ENCODE measurements at places on chromosomes 13 and 19.
A peak's percentile ranks its signal among the peaks of the same experiment; 100 is the strongest.

GRCh38 chr19:19021115-19021514 lies 12.2 kb downstream of the SUGP2 start:
- no peak for DNase-seq
- H3K36me3 ChIP-seq, result peaks cover 15% of the 10 kb centered on the region
- peaks cover 43% of the 10 kb centered on the region for H3K4me1 ChIP-seq
- no peak overlapping the region for H3K27ac ChIP-seq
- H3K27me3 ChIP-seq, result no peaks in the 10 kb centered on the region

- no peaks in the 10 kb centered on the region for H3K36me3 ChIP-seq
- H3K4me3 ChIP-seq, result no peak overlapping the region
- peak overlapping the region; percentile 2 for H3K27ac ChIP-seq
- H3K27me3 ChIP-seq, result no peaks in the 10 kb centered on the region
Measured at GRCh38 chr19:35194012-35194984, 34.2 kb downstream of the FAM187B start.

DNA sequence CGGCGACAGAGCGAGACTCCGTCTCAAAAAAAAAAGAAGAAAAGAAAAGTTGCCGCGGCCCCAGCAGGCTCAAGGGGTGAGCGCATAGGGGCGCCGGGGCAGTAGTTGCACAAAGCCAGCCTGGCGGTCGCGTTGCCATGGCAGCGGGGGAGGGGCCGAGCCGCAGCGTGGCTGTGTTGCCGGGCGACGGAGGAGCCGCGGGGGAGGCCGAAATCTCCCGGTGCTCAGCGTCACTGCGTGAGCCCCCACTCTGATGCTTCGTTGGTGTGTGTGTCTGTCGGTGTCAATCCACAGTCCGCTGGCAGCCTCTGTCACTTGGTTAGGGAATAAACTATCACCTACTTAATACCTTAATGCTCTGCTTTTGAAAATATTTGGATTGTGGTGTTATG lies 82.9 kb upstream of the C1QTNF9B start:
- H3K4me1 ChIP-seq, result peaks cover 25% of the 10 kb centered on the region
- peak; percentile 94 for DNase-seq
- H3K27ac ChIP-seq, result peak overlapping the region; percentile 97
- H3K36me3 ChIP-seq, result no peaks in the 10 kb centered on the region
- H3K4me3 ChIP-seq, result peak overlapping the region; percentile 96

DNA sequence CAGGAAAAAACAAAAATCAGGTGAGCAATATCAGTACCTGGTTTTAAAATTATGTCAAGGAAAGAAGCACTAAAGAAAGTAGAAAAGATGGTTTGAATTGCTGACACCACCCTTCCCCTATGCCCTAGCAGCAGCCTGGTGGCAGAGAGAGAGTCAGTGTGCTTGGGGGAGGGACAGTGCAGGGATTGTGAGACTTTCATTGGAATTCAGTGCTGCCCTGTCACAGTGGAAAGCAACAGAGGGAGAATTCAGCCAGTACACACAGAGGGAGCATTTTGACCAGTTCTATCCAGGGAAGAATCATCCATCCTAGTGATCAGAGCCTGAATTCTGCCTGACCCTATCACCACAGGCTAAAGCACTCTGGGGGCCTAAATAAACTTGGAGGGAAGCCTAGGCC lies 222.4 kb upstream of the PCDH17 start:
- H3K4me1 ChIP-seq, result no peaks in the 10 kb centered on the region
- peaks cover 1% of the 10 kb centered on the region for H3K27me3 ChIP-seq
- no peaks in the 10 kb centered on the region for H3K36me3 ChIP-seq
- H3K4me3 ChIP-seq, result no peak overlapping the region
- H3K27ac ChIP-seq, result no peak overlapping the region

DNA sequence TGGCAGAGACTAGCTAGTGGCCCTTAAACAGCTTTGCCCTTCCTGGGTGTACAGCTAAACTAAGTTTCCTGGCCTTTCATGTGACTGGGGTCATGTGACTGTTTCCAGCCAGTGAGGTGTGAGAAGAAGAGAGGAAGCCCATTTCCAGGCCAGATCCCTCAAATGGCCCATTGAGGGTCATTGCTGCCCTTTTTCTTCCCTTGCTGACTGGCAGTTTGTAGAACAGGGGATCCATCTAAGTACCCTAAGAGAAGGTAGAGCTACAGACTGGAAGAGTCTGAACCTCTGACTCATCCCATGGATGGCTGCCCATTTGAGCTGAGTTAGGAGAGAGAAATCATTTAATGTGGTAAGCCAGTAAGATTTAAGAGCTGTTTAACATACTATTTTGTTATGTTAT lies 2.8 kb downstream of the SWSAP1 start:
- peak overlapping the region; percentile 64 for H3K4me3 ChIP-seq
- DNase-seq, result no peak

DNA sequence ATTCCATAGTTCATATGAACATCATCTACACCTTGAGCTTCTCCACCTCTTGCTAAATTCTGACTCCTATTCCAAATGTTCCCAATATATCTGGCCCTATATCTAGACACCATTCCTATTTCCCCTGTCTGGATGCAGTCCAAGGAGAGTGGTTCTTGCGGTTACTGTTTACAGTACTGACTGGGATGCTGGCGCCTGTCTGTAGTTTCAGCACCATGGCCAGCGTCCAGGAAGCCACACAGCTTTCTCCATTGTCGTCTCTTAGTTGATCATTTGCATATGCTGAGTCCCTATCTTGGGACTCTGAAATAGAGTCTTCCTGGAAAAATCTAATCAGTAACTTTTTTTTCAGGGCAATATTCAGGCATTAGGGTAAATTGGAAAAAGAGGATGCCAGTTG lies 14.9 kb downstream of the LAIR2 start:
- H3K27ac ChIP-seq, result no peak overlapping the region
- peaks cover 27% of the 10 kb centered on the region for H3K4me1 ChIP-seq
- no peak overlapping the region for H3K4me3 ChIP-seq
- H3K36me3 ChIP-seq, result no peaks in the 10 kb centered on the region
- peak; percentile 63 for DNase-seq

- DNase-seq, result peak; percentile 43
- no peak overlapping the region for H3K27ac ChIP-seq
- H3K4me3 ChIP-seq, result no peak overlapping the region
- no peaks in the 10 kb centered on the region for H3K36me3 ChIP-seq
- peaks cover 26% of the 10 kb centered on the region for H3K4me1 ChIP-seq
- H3K27me3 ChIP-seq, result peaks cover 2% of the 10 kb centered on the region
Measured at GRCh38 chr13:41054212-41054877, 7.0 kb upstream of the WBP4 start.

DNA sequence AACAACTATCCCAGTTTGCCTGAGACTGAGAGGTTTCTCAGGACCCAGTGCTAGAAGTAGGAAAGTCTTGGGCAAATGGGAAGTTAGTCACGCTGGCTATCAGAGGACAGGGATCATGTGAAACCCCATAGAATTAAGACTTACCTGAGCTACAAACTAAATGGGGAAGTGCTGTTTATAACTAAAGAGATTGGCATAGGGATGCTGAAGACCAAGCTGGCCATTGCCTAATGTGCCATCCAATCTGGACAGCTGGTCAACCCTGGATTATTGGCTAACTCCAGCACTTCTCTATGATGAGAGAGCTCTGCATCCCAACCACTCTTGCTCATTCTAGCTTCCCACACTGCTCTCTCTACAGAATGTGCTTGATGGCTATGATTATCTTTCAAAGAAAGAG lies 216.1 kb downstream of the TDRD3 start:
- H3K4me1 ChIP-seq, result no peaks in the 10 kb centered on the region
- no peak for DNase-seq
- no peak overlapping the region for H3K27ac ChIP-seq
- H3K4me3 ChIP-seq, result no peak overlapping the region
- no peaks in the 10 kb centered on the region for H3K27me3 ChIP-seq

GRCh38 chr19:12648088-12648487 lies 18.5 kb downstream of the MAN2B1 start:
- H3K4me1 ChIP-seq, result no peaks in the 10 kb centered on the region
- peaks cover 9% of the 10 kb centered on the region for H3K36me3 ChIP-seq
- peak overlapping the region; percentile 46 for H3K4me3 ChIP-seq
- no peak overlapping the region for H3K27ac ChIP-seq

DNA sequence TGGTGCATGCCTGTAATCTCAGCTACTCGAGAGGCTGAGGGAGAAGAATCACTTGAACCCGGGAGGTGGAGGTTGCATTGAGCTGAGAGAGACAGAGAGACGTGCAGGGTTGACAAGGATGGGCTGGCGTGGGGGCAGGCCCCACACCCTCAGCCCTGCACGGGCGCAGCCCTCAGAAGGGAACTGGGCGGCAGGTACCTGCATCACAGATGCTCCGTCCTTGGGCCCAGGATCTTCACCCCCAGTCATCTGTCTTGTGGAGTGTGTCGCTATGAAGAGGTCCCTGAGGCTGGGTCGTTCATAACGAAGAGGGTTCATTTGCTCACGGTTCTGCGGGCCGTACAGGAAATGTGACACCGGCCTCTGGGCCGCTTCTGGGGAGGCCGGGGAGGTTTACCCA lies 20.3 kb downstream of the C2CD4C start:
- no peak overlapping the region for H3K27ac ChIP-seq

- no peaks in the 10 kb centered on the region for H3K36me3 ChIP-seq
- H3K27me3 ChIP-seq, result no peaks in the 10 kb centered on the region
- no peaks in the 10 kb centered on the region for H3K4me1 ChIP-seq
- no peak overlapping the region for H3K27ac ChIP-seq
Measured at GRCh38 chr13:44817131-44817671, 172.1 kb downstream of the NUFIP1 start.

- no peaks in the 10 kb centered on the region for H3K36me3 ChIP-seq
- H3K4me3 ChIP-seq, result no peak overlapping the region
- DNase-seq, result no peak
- H3K27ac ChIP-seq, result no peak overlapping the region
- H3K27me3 ChIP-seq, result peaks cover 1% of the 10 kb centered on the region
Measured at GRCh38 chr13:44417876-44418275, 44.3 kb downstream of the SERP2 start.

GRCh38 chr19:2567996-2568395 lies 92.1 kb downstream of the GADD45B start:
- peaks cover 20% of the 10 kb centered on the region for H3K4me1 ChIP-seq
- no peaks in the 10 kb centered on the region for H3K36me3 ChIP-seq
- peak overlapping the region; percentile 72 for H3K27ac ChIP-seq
- no peaks in the 10 kb centered on the region for H3K27me3 ChIP-seq
- H3K4me3 ChIP-seq, result peak overlapping the region; percentile 49

DNA sequence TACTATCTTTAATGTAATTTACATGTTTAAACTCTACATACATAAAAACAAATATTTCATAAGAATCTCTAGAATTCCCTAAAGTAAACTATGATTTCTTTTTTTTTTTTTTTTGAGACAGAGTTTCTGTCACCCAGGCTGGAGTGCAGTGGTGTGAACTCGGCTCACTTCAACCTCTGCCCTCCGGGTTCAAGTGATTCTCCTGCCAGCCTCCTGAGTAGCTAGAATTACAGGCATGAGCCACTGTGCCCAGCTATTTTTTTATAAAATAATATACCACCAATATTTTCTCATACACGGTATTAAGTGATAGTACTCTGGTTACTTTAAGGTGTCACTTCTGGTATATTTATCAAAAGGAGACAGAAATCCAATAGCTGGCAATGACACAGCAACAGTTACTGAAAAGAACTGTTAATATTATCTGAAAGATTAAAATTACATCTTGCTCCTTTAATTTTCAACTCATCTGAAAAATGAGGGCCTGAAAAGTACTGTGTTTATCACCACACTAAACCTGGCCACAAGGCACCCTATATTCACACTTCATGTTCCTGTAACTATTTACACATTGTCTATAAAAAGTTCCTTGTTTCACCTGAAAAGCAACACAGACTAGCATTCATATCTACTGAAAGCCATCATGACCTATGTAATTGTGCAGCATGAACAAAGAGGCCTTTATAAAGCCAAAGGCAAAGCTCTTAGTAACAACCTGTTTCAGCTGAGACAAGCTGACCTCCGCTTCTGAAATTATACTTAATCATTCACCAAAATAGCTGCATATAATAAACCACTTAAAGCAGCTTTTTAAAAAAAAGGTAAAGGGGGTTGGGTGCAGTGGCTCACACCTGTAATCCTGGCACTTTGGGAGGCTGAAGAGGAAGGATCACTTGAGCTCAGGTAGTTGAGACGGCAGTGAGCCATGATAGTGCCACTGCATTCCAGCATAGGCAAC lies 106.1 kb downstream of the SLC25A15 start:
- no peak overlapping the region for H3K4me3 ChIP-seq
- H3K36me3 ChIP-seq, result no peaks in the 10 kb centered on the region
- H3K27me3 ChIP-seq, result no peaks in the 10 kb centered on the region
- H3K27ac ChIP-seq, result peak overlapping the region; percentile 44
- H3K4me1 ChIP-seq, result peaks cover 27% of the 10 kb centered on the region
- DNase-seq, result no peak
